ENCODE measurements at places on chromosomes 1 and 21.

GRCh38 chr1:33120436-33121231 lies 39.7 kb downstream of the AZIN2 start:
- DNase-seq = no peak

DNA sequence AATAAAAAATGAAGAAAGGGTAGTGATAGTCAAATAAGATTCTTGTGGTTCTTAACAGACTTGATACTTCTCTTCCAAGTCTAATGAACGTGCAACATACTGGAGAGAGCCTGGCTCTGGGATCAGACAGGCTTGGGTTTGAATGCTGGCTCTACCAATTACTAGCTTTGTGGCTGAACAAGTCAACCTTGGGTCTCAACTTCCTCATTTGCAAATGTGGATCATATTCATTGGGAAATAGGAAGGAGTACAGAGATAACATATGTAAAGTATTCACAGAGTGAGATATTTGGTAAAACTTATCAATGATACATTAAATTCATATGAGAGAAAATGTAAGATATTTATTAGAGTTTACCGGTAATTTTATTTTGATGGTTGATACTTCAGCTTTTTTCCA lies 2.0 kb downstream of the EDEM3 start:
- no peak for DNase-seq

DNA sequence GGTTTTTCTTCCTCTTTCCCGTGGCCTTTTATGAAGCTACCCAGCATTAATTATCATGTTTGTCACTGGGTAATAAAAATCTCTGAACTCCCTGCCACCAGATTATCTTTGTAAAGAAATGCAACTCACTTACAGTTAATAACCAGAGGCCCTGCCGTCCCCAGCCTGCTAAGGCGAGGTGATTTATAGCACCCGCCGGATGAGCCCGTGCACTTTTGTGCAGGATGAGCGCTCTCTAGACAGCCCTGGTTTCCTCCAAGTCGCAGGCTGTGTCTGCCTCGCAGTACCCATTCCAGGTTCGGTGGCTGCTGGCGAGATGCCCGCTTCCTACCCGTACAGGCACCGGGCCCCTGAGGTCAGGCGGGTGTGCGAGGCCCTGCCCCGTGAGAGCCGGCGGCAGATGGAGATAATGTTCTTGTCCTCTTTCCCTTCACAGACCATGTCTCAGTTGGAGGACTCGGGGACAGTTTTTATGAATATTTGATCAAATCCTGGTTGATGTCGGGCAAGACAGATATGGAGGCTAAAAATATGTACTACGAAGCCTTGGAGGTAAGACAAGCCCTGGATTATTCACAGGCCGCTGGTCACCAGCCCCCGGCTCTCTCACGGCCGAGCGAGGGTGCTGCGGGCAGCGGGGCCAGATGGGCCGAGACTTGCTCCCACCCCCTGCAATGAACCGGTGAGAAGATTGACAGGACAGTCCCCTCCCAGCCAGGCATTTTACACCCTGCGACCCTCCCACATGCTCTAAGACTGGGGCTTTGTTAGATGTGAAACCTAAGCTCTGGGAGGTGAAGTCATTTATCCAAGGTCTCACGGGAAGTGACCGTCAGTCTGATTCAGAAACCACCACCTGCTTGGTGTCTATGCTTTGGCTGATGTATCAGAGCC lies 28.5 kb upstream of the SELENON start:
- DNase-seq = no peak

DNA sequence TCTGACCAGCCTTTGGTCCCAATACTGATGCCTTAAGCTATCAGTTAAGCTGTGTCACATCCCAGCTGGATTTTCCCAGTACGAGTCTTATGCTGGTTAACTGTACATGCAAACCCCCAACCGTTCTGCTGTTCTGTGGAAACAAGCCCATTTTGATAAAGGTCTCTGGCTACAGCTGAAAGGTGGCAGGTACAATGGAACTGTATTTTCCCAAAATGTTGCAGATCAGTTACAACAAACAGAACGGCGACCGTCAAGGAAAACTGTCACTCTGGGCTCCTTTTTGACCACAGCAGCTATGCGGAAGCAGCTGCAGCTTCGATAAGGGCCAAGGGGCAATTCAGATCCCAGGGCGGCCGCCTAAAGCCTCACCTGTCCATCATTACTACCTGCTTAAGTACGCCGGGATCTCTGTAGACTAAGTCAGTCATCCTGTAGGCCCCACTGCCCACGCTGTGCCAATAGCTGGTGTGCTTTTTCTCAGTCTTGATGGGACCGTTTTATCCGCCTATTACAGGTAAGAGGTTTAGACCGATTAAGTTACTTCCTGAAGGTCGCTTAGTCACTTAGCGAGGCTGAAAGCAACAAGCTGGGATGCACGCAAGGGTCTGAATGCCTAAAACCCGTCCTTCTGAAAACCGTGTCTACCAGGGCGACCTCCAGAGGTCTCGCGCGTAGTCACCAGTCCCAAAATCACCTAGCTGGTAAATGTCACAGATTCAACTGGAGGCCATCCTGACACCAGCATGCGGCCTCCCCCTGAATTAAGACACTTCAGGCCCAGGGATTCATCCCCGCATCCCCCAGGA lies 11.1 kb upstream of the RAB42 start:
- DNase-seq = peak; percentile 38

DNA sequence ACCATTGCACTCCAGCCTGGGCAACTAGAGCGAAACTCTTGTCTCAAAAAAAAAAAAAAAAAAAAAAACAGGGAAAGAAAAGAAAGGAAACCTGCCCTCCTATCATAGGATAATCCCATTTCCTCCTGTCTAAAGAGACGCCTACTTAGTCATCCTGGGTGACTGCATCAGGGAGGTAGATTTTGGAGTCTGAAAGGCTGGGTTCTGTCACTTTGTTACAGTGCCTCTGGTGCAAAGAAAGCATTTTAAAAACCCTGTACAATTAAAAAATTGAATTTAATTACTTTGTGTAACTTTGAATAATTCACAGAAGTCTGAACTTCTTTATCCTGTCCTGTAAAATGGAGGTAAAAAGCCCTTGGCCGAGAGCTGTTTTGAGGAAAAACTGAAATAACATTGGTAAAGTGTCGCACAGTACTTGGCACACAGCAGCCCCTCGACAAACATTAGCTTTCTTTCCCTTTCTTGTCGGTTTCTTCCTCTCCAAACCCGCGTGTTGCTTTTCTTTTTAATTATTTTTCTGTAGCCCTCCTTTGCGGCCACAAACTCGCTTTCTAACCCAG lies 657 bp upstream of the HDAC1 start:
- no peak for DNase-seq

GRCh38 chr21:16194788-16195537 lies 465.2 kb downstream of the USP25 start:
- DNase-seq = no peak

DNA sequence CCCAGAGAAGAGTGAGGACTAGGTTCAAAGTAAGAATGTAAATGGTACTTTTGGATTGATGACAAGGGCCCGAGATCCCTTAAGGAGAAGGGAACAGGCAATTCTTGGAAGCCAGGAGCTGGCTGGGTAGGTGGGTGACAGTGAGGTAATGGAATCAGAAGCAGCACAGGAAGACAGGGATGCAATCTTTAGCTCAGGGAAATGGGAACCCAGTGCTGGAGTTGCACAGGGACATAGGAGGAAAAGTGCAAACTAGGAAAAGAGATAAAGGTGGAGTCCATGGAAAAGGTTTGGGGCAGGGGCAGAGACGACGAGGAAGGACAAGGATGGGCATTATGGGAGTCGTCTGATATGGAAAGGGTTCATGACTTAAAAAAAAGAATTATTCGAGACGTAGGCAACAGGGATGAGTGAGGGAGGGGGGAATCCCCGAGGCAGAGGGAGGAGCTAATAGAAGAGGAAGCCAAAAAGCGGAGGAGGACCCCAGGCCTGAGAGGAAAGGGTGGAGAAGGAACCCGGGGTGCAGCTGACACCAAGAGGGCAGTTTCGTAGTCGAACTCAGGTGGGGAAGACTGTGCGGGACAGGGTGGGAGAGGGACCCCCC lies 495 bp downstream of the PI4KB start:
- DNase-seq = no peak

GRCh38 chr1:188070848-188071247 lies 1242.1 kb downstream of the PLA2G4A start:
- no peak for DNase-seq

DNA sequence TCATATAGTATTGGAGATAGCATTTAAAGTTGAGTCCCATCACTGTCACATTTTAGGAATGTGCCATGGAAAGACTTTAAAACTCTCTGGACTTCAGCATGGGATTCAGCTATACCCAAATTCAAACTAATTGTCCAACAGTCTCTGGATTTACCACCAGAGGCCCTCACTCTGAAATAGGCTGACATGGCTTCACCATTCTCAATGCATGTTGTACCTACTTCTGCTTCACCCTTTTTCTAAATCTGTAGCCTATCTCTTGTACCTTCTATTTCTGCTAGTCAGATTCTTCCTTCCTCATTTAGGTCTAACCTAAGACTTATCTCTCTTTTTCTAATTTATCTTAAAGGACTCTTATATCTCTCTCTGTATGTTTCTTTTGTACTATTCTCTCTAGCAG lies 512.7 kb upstream of the ZRANB2 start:
- no peak for DNase-seq
